GM20000 (cell line): ENCODE measurements at places on chromosomes 6 and 20.

- no peak for DNase-seq
Observed at GRCh38 chr20:59231124-59231804, 67.6 kb downstream of the ZNF831 start.

DNA sequence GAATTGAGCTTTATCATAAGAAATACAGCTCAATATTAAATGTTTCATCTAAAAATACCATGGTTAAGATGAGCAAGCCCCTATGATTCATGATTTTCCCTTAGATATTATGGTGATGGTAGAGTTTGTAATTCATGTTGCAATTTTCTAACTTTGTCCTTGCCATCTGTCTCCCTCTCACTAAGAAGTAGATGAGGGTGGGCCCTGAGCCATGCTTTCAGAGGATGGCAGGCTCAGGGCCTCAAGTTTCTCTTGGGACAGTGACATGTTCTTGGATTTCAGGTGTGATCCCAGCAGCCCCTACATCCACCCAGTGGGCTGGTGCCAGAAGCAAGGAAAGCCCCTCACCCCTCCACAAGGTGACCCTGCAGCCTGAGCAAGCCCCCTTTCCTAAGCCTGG, 25.6 kb downstream of the L3MBTL1 start:
- no peak for DNase-seq

- DNase-seq = peak; percentile 82
Observed at GRCh38 chr20:36836591-36837269, 39.2 kb upstream of the TLDC2 start.

- no peak for DNase-seq
Observed at GRCh38 chr6:16190214-16190613, 48.2 kb upstream of the GMPR start.

DNA sequence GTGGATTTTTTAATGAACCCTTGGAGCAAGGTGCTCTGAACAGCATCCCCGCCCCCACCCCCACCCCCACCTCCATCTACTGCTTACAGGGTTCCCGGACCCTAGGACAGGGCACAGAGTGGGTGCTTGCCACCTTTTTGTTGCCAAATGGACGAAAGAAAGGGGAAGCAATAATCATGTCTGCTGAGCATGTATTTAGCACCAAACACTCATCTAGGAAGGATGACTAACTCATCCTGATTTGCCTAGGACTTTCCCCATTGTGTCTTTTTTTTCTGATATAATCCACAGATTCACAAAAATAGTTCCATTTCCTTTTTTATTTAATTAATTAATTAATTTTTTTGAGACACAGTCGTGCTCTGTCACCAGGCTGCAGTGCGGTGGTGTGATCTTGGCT, 1.2 kb upstream of the PLTP start:
- DNase-seq = no peak

DNA sequence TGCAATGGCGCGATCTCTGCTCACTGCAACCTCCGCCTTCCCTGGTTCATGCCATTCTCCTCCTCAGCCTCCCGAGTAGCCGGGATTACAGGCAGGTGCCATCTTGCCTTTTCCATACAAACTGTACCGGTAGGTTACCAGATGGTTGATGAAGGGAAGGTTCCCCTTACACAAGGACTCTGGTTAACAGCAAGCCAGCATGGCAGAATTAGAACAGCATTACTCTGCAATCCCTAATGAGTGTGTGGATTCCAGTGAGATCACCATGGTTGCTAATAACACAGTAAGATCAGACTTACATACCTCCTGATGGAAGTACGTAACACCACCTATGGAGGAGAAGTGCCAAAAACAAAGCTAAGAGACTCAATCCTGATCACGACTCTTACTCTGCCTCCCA, 51.7 kb downstream of the TTI1 start:
- no peak for DNase-seq

- no peak for DNase-seq
Observed at GRCh38 chr6:161064915-161065314, 73.3 kb downstream of the MAP3K4 start.

DNA sequence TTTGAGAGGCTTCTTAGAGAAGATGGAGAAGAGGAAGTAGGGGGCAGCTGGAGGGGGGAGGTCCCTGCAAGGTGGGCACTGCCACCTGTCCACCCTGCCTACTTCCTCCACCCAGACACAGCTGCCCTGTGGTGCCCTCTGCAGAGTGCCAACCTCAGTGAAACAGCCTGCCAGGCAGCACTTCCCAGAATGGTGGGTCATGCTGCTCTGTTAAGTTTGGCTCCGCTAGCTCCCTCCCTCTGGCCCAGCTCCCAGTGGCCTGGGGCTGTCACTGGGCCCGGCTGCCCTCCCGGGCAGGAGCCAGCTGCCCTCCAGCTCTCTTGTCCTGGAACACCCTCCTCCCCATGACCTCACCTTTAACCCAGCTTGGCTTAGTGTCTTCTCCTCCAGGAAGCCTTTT, 5.1 kb upstream of the EPB41L1 start:
- no peak for DNase-seq

DNA sequence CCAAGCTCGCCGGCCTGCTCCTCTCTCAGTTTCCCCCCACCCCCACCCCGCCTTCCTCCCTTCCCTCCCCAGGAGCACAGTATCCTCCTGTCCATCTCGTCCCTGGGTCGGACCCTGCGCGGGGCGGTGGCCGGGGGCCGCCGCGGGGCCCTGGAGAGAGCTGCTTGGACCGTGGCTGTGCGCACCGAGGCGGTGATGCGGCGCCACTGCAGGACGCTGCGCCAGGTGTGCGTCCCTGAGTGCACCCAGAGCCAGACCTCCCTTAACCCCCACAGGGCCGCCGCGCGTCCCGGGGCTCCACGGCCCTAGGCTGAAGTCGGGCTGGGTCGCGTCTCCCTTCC, 2.2 kb downstream of the C20orf204 start:
- no peak for DNase-seq

DNA sequence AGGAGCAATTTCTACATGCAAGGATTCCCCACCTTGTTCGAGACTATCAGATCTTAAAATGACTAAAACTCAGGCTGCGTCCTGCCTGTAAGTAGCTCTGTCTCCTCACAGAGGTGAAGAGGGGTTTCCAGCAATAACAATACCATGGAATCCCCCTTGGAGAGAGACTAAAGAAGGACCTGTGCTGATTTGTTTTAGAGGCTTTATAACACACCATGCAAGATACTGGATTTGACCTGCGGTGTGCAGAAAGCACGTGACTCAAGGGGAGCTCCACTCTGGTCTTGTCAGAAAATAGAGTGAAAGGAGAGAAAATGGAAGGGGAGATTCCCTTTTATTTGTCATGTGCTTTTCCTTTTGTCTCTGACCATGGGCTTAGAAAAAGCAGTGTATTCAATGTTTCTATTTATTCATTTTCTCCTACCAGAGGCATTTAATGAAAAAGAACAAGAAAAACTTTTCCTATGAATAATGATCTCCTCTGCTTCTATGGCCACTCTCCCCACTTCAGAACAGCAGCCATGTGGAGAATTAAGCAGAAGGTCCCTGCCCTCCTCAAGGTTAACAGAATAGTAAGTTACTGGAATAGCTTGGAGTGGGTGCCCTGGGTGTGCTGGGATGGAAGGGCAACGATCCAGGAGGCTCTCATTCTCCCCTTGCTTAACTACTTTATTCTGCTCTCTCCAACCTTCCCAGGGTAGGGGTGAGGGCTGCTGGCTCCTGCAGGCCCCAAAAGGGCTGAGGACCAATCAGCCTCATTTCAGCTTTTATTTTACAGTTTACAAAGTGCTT, 19.2 kb upstream of the MRPS10 start:
- peak; percentile 64 for DNase-seq

- no peak for DNase-seq
Observed at GRCh38 chr6:131680868-131681267, 20.3 kb downstream of the OR2A4 start.

GRCh38 chr6:136166815-136167214, 83.3 kb downstream of the MTFR2 start:
- no peak for DNase-seq

DNA sequence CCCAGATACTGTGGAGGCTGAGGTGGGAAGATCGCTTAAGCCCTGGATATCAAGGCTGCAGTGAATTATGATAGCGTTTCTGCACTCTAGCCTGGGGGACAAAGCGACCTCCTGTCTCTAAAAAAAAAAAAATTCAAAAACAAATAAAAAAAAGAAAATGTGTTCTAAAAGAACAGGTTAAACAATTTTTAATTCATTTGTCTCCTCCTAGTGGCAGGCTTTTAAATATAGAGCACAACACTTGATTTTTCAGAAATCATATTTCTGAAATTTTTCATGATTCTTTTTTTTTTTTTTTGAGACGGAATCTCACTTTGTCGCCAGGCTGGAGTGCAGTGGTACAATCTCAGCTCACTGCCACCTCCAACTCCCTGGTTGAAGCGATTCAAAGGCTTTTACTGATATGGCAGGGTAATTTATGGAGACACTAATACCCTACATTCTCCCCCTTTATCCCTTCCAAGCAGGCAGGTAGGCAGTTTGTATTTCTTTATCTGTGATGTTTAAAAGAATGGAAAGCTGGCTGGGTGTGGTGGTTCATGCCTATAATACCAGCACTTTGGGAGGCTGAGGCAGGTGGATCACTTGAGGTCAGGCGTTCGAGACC, 8.7 kb upstream of the GTF3C6 start:
- DNase-seq = peak; percentile 19

DNA sequence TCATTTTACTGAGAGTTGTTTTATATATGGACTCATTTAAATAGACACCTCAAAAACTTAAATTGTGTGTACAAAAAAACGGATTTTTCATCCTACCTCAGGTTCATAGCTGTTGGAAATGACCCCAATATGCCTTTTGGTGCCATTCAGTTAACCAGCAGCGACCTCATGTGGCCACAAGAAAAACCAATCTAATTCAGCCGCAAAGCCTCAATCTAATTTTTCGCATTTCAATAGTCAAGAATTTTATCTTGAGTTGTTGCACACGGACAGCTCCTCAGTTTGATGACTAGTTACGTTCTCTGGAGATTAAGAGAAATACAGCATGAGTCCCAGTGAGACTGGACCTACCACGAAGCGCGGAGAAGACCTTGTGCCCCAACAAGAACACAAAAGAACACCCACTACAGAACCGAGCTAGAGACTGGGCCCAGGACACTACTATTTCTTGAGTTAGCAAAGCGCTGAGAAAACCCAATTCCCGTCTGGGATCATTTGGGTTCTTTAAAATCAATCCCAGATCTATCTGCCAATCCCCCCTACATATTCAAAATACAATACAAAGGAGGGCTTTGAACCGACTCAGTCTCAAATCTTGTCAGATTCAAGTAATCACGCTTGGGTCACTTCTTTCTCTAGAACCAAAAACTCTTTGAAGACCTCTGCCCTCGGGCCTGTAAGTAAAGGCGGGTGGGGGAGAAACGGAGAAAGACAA, 1.1 kb downstream of the TCP11 start:
- DNase-seq = peak; percentile 69

GRCh38 chr20:23339986-23340385, 10.6 kb upstream of the NXT1 start:
- DNase-seq = no peak

GRCh38 chr20:48158014-48158413, 372.7 kb upstream of the SULF2 start:
- DNase-seq = no peak
